ENCODE measurements at places on chromosomes 5 and 9.
A peak's percentile ranks its signal among the peaks of the same experiment; 100 is the strongest.

- no peak for DNase-seq
Observed at GRCh38 chr5:120241400-120241799, 222.7 kb upstream of the PRR16 start.

DNA sequence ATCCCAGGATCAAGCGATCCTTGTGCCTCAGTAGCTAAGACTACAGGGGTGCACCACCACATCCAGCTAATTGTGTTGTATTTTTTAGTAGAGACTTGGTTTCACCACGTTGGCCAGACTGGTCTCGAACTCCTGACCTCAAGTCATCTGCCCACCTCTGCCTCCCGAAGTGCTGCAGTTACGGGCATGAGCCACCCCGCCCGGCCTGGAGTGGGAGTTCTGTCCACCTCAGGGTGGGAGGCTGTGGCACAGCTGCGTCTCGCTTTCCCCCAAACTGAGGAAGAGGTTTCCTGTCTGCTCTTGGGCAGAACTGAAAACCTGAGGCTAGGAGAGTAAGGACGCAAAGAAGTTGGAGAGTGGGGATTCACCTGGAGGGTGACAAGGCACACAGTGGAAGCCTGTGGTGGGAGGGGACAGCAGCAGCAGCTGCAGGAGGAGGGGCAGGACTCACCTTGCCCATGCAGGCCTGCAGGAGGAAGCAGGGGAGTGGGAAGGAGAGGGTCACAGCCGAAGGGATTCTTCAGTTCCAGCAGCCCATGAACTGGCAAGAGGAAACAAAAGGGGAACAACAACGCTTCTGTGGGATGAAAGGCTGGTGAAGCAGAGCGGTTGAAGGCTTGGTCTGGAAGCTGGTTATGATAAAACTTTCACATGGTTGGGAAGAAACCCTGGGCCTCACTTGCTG lies 181.4 kb downstream of the GAS1 start:
- no peak for DNase-seq

DNA sequence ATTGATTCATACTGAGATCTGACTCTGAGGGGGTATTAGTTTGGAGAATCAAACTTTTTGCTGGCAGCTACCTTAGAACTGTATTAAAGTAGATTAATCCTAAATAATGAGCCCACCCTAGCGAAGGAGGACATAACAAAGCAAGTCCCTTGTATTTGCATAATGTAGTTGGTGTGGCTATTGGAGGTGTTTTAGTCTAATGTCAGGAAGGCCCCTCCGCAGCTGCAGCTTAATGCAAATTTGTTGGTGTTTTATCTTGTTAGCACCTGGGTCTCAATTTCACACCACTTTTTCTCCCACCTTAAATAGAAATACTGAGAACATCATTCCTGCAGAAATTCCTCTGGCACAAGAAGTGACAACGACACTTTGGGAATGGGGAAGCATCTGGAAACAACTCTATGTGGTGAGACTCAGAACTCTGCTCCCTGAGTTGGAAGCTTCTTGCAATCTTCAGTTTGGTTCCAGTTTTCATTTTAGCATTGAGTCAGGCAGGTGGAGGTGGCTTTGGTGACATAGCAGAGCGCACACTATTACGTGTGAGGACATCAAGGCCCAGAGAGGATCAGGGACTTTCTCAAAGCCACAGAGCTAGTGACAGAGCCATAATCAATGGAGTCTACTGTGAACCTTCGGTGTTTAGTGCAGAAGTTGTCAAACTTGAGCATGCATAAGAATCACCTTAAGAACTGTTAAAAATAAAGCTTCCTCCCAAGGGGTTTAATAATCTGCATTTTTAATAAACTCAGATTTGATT lies 33.9 kb downstream of the DOCK2 start:
- DNase-seq: no peak

- DNase-seq: peak; percentile 14
Observed at GRCh38 chr5:8765886-8766285, 780.0 kb downstream of the SEMA5A start.

- no peak for DNase-seq
Observed at GRCh38 chr5:5784101-5784500, 361.6 kb downstream of the ICE1 start.

DNA sequence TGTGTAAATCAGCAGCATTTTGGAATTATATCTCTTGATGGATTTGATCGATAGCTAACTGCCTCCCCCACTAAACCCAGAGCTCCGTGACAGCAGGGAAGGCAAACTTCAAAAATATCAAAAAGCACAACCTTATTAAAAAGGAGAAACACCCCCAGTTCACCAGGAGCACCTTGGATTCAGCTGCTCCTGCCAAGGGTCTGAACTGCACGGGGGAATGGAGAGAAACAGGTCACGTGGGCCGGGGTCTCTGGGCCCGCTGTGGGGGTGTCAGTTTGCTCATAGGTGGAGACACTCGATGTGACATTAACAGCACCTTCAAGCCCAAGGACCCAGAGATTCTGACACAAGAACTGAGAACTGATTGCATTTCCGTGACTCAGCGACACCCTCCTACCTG lies 1.1 kb upstream of the SLC34A1 start:
- no peak for DNase-seq

GRCh38 chr9:84947412-84947972 lies 278.0 kb downstream of the NTRK2 start:
- no peak for DNase-seq

DNA sequence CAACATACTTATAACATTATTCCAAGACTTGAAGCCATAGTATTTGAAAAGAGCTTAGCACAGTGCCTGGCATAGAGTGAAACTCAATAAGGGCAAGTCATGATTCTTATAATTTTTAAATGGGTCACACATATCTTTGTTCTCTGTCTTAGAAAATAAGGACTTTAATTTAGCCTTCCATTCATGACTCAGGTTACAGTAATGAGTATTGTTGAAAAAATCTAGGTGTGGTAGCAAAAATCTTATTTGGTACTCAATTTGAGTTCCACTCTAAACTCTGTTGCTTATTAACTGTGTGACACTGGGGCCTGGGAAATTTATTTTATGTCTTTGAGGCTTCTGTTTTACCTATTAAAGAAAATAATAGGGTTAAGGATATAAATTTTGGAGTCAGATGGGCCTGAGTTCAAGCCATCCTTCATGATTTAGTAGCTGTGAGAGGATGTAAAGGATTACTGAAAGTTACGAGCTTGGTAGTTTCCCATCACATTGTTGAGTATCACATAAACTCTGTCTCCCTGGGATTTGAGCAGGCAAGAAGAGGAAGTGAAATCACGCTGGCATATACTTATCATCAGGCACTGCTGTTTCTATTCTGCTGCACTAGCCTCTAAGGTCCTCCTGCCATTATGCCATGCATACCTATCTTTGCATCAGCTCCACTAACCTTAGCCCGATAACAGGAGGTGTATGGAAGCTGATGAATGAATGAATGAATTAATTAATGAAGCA lies 1.5 kb downstream of the SPINK9 start:
- DNase-seq: no peak

GRCh38 chr5:14115323-14115895 lies 27.7 kb upstream of the TRIO start:
- no peak for DNase-seq

- no peak for DNase-seq
Observed at GRCh38 chr5:54981928-54982327, 3.5 kb downstream of the ESM1 start.

GRCh38 chr5:164302533-164303235 lies 797.3 kb downstream of the MAT2B start:
- DNase-seq: peak; percentile 65

GRCh38 chr5:144201588-144201987 lies 30.9 kb downstream of the KCTD16 start:
- DNase-seq: no peak

DNA sequence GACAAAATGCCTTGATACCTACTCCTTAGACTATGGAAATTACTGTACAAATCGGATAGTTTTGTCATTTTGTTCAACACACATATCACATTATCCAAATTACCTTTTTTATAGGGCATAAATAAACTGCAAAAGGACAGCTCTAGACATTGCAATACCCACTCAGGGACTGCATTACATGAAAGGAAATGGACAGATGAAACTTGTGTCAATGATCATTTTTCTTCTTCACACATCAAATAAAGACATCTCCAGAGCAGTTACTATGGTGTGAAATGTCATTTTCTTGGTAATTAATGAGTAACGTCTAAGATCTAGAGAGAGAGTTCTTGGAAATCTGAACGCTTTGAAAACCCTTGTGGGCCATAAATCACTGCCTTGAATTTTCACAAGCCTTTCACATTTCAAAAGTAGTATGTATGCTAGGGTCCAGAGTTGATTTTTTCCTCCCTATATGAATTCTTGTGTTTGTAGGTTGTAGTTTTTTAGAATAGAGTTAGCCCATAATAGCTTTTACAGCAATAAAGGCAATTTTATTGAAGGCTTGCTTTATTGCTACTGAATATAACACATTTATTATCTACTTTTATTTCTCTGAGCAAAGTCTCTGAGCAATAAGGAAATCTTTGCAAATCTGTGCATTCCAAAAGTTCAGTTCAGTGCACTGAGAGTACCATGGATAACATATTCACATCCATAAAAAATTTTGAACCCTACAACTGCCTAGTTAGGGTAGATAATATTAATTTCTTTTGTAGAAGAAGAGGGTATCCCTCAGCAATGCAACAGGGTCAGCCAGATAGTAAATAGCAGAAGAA lies 358.0 kb upstream of the PCSK5 start:
- DNase-seq: no peak

GRCh38 chr5:95619514-95620029 lies 315 bp upstream of the GPR150 start:
- no peak for DNase-seq

- DNase-seq: no peak
Observed at GRCh38 chr5:155556700-155557099, 543.1 kb downstream of the KIF4B start.

GRCh38 chr9:134622896-134623257 lies 18.7 kb upstream of the COL5A1 start:
- DNase-seq: no peak

DNA sequence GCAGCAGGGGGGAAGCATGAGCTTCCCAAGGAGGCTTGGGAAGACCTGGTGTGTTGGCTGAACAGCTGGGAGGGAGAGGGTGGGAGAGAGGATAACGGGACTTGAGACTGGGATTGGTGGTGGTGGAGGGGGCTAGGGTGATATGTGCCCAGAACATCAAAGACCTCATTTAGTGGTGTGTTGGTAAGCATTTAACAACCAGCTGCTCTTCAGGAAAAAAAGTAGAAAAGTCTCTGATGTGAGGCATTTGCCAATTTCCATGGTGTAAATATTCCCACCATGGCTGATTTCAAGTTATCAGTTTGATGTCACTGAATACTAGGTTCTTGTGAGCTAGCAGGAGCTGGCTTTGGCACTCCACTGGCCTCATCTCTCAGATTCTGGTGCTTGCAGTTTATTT lies 170.8 kb downstream of the MACROH2A1 start:
- DNase-seq: no peak

- no peak for DNase-seq
Observed at GRCh38 chr5:157175071-157175612, 5.5 kb upstream of the ITK start.

GRCh38 chr9:33416996-33417395 lies 14.6 kb upstream of the AQP7 start:
- DNase-seq: no peak

- peak; percentile 71 for DNase-seq
Observed at GRCh38 chr5:40736103-40736875, 19.5 kb downstream of the TTC33 start.

- no peak for DNase-seq
Observed at GRCh38 chr5:143826951-143827444, 15.0 kb downstream of the HMHB1 start.

DNA sequence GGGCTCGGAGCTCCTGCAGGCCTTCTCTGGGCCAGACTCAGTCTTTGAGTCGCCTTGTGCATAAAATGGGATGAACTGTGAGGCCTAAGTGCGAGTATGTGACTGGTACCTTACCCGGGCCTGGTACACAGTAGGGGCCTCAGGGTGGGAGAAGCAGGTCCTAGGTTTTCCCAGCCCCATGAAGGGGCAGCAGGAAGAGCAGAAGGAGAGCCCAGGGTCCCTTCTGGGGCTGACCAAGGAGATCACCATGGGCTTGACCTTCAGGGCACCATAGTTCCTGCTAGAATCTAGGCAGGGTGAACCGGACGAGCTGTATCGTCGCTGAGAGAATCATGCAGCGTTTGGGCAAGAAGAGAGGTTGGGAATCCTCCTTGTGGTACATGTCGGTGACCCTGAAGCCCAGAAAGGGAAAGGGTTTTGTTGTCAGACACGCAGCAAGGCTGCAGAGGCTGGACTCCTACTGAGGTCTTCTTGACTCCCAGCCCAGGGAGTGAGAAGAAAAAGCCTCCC lies 373 bp upstream of the PHYKPL start:
- no peak for DNase-seq

- DNase-seq: peak; percentile 76
Observed at GRCh38 chr9:34227445-34227844, 48.6 kb downstream of the UBAP1 start.

- no peak for DNase-seq
Observed at GRCh38 chr5:643351-643801, 31.2 kb downstream of the CEP72 start.

DNA sequence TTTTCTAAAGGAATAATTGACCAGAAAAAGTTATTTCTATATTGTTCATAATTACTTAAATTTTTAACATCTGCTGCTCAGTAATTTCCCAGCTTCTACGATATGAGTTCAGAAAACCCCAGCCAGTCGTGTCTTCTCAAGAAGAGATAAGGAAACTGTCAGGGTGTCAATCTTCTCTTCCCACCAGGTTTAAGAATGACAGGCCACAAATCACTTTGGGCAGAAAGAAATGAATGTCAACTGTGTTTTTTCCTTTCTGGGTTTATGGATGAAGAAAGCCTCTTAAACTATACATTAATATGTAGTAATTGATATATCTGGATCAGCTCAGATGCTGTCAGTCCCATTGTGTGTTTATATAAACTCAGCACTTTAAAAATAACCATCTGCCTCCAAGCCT lies 453.2 kb upstream of the NUDT12 start:
- DNase-seq: no peak

DNA sequence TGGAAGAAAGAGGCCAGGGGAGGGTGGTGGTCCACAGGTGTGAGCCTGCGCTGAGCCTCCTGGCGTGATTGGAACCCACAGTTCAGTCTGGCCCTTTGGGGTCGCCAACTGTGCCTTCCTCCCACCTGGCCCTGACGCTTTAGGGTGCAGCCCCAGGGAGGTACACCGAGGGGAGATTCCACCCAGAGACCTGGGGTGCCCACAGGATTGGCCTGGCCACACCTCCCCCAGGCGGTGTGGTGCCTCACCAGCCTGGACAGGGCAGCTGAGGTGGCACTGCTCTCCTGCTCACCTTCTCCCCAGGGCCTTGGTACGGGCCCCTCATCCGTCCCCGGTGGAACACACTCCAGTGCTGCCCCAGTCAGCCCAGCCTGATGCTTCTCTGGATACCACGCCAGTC lies 1.0 kb upstream of the CLIC3 start:
- no peak for DNase-seq

GRCh38 chr5:145661737-145662485 lies 173.2 kb downstream of the PRELID2 start:
- DNase-seq: no peak

- no peak for DNase-seq
Observed at GRCh38 chr9:111237447-111237846, 92.6 kb downstream of the OR2K2 start.

- DNase-seq: no peak
Observed at GRCh38 chr5:67643536-67643935, 446.9 kb upstream of the CD180 start.

GRCh38 chr5:6510132-6510531 lies 61.5 kb downstream of the UBE2QL1 start:
- peak; percentile 36 for DNase-seq
